Effector memory CD4-positive, alpha-beta T cell (primary cell): ENCODE measurements at places on chromosomes 4 and X.

DNA sequence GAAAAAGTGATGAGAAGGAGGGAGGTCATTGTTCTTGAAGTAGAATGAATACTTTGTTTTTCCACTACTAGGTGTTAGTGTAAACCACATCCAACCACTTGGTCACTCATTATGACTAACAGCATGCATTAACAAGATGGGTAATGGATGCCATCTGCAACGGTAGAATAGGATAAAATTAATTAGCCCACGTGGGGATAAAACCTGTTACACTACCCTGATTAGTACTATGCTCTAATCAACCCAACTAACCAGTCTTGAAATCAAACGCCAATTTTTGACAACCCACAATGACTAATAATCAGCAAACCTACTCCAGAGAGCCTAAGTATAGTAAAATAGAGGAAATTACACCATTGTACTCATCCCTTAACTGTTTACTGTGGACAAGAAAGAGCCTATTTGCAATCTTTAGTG lies 93.4 kb upstream of the MCF2 start:
- no peak for DNase-seq

DNA sequence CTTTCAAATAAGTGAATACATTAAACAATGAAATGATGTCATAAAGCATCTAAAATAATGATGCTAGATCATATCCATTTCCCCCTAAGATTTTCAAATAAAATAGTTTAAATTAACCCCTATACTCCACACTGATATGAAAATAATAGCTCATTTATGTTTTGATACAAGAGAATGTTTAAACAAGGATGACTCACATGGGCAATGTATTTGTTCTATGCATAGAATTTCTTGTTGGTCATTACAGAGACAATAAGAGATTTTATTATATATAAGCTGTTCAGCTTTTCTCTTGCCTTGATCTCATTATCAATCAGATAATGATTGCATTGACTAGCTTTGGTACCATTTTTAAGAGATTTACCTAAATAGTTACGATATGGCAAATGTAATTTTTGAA lies 411.7 kb downstream of the ARHGAP24 start:
- DNase-seq, result no peak

DNA sequence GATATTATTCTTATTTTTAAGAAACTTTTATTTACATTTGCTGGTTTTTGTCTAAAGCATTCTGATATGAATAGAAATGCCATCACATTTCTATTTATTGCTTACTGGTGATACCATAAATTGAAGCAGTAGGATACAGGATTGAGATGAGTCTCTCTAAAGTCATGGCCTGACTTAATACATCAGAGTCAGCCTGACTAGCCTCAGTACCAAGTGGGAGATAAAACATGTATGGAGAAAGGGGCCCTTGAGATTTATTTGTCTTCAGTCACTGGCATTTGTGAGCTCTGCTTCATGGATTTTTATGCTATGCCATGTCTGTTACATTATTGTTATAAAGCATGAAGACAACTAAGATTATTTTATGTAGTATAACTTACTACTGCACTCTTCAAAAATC lies 465.5 kb downstream of the ADGRL3 start:
- DNase-seq, result no peak

- no peak for DNase-seq
Observed at GRCh38 chrX:150893936-150894335, 4.5 kb downstream of the CD99L2 start.

DNA sequence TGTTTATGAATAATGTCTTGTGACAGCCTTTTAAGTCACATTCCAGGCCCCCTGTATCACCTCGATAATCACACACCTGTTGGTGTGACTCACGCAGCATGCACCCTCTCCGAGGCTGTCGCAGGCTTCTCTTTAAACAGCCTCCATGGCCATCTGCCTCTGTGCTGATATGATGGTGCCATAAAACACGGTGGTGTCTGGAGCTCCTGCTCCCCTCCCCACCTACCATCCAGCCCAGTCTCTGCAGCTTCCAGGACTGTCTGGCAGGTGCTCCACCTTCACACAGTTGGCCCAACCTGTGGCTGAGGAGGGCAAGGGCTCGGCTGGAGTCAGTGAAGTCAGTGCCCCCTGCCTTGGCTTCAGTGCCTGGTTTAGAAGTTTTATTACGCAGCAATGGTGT lies 173.8 kb upstream of the RPL34 start:
- no peak for DNase-seq

- no peak for DNase-seq
Observed at GRCh38 chr4:177322266-177322665, 12.6 kb downstream of the NEIL3 start.

GRCh38 chr4:48380583-48381167 lies 39.3 kb downstream of the SLAIN2 start:
- no peak for DNase-seq

- no peak for DNase-seq
Observed at GRCh38 chr4:126227428-126227827, 912.7 kb downstream of the FAT4 start.

DNA sequence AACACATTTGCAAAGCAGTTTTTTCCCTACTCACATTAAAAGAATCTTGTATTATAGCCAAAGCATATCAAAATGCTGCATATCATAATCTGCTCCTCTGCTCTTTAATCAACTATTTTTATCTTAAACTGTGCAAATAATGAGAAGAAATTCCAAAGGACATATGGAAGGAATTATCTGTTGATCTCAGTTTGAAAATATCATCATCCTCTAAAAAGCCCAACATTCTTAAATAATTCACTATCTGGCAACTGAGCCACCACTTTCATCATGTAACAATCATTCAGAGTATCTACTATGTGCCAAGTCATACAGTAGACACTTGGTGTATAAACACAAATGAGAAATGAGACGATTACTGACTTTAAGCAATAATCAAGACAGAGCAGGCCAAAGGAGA lies 63.0 kb downstream of the PRSS12 start:
- no peak for DNase-seq

DNA sequence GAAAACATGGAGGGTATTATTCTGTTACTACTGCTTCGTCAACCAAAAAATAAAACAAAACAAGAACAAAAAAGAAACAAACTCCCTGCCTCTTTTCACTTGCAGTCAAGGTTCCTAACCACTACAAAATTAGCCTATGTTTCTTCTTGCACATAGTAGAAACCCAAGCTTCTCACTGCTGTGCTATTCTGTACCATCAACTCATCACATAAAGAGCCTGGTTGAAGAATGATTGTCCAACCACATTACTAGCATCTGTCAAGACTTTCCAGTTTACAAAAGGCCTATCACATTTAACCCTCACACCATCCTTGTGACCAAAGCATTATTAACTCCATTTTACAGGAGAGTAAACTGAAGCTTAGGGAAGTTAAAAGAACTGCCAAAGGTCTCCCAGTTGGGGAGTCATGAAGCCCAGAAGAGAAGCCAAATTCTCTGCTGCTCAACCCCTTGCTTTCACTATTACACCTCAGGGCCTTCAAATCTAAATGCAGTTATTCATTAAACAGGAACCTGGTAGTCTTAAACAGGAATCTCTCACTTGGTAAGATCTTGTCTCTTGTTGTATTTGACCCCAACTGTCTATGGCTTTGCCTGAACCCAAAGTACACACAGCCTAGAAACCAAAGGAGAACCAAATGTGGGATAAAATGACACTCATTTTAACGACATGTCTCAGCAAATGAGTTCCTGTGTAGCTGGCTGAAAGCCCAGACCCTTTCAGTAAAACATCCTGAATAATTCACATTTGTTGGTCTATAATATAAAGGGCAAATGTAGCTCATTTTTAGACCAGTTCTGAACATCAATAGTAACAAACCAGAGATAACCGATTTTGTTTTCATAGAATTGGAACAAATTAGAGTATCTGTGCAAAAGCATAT lies 8.6 kb downstream of the F9 start:
- no peak for DNase-seq

DNA sequence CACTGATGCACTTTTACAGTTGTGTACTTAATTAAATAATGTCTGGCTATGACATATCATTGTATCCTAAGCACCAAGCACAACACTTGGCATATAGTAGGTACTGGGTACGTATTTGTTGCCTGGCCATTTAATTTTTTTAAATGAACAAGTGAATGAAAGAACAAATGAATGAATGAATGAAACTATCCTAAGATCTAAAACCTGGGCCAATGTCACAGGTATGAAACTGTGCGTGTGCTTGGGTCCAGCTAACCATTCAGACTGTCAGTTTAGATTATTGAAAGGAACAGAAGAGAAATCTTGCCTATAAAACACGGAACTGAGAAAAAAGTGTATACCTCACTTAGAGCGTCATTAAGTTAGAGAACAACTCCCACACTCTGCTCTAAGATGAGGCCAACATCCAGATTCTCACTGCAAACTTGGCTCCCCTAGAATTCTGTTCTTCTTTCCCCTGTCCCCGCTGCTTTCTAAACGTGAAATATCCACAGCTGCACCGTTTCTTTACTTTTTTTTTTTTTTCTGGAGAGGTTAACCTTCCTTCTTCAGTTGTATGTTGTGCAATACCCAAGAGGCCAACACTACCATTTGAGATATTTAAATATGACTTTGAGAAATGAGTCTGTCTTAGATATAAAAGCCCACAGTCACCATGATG lies 17.3 kb upstream of the SEL1L3 start:
- no peak for DNase-seq

GRCh38 chrX:73916489-73916888 lies 353.5 kb downstream of the CHIC1 start:
- DNase-seq, result no peak

DNA sequence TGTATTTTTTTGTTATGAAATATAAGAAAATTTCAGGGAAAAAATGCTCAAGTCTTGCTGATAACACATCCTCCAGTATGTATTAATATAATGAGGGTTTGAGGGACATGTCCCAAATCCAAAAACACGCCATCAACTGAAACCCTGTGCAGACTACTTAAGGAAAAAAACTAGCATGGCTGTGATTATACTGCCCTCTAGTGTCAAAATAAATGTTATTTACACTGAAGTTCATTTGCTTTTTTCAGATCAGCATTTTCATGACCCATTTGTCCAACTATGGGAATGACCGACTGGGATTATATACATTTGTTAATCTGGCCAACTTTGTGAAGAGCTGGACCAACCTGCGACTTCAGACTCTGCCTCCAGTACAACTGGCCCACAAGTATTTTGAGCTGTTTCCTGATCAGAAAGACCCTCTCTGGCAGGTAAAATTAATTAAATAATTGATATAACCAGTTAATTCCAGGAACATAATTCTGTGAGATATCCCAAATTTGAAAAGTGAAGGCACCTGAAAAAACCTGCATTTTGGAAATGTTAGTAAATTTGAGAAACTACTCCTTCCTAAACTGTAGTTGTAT lies 128.5 kb downstream of the PRSS12 start:
- no peak for DNase-seq

DNA sequence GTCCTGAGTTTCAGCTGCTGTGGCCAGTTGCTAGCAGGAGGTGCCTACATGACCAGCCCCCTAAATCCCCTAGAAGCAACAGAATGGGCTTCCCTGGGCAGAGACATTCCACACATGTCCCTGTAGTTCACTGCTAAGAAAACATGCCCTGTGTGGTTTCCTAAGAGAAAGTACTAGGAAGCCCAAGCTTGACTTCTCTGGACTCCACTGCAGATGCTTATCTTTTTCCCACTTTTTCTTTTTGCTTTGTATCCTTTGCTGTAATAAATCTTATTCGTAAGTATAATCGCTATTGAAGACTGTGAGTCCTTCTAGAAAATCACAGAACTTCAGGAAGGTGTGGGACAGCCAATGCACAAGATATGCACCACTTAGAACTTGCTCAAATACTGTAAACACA lies 15.6 kb downstream of the RPGR start:
- DNase-seq, result no peak

GRCh38 chrX:74519870-74520269 lies 94.6 kb downstream of the RLIM start:
- no peak for DNase-seq

- DNase-seq, result no peak
Observed at GRCh38 chr4:69668680-69669079, 15.6 kb upstream of the UGT2A1 start.

GRCh38 chr4:151563194-151563593 lies 154.2 kb downstream of the FHIP1A start:
- no peak for DNase-seq

DNA sequence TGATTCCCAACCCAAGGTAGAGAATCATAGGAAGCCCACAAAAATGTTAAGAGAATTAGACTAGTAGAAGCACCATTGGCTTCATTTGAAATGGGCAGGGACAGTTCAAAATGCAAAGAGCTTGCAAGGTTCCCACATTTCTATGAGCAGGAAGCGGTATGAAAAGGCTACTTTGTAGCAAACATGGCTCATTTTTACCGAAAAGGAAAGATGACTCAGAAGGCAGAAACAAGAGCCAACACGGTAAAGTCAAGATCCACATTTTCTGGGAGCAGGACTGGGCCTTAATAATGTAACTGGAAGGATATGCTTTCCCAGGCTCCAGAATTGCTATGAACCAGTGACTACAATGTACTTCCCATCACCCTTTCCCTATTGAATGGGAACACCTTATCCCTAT lies 89.5 kb downstream of the GLRA3 start:
- DNase-seq, result no peak

DNA sequence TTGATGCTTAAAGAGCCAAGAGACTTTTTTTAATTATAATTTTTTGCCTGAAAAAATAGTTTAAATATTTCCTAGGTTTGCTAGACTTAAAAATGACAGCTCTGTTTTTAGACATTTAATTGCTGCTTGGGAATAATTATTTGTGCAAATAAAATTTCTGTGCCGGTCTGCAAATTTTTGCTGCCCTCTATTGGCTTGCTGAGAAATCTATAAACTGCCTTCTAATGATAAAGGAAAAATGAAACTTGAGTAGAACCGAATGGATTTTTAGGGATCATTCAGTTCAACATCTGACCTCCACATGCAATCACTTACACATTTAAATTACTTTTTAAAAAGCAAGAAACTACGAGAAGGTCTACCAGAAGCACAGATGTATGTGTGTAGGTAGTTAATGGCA lies 434.0 kb downstream of the FAM133A start:
- no peak for DNase-seq

- no peak for DNase-seq
Observed at GRCh38 chr4:46818604-46819003, 90.4 kb downstream of the COX7B2 start.

- DNase-seq, result no peak
Observed at GRCh38 chr4:113849771-113850170, 88.2 kb upstream of the CAMK2D start.
